ENCODE measurements at places on chromosomes 2 and 18. TPM values are rescaled to one million over a fixed set of nuclear protein-coding genes. Genes with fewer than 3 reads are reported as not detected.
A peak's percentile ranks its signal among the peaks of the same experiment; 100 is the strongest.

GRCh38 chr2:121868652-121869051 is 113.2 kb downstream of the TSN start:
- DNase-seq, result no peak

- DNase-seq, result no peak
Measured at GRCh38 chr18:63143330-63143771, 176.2 kb downstream of the BCL2 start.

DNA sequence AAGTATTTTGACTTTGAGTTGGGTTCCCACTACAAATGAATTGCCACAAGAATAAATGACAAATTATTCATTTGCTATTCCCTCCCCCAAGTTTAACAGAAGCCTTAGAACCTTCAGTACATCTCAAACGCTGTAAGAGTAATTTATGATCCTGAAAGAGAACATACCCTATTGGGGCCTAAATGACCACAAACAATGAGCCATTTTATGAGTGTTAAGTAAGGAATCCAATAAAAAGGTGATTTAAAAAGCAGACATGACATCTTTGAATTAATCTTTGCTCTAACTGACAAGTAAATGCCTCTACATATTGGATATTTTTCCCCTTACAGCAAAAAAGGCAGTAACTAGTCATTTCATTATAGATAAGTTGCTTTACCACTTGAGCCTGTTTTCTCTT is 136.9 kb downstream of the NRXN1 start:
- no peak for DNase-seq

DNA sequence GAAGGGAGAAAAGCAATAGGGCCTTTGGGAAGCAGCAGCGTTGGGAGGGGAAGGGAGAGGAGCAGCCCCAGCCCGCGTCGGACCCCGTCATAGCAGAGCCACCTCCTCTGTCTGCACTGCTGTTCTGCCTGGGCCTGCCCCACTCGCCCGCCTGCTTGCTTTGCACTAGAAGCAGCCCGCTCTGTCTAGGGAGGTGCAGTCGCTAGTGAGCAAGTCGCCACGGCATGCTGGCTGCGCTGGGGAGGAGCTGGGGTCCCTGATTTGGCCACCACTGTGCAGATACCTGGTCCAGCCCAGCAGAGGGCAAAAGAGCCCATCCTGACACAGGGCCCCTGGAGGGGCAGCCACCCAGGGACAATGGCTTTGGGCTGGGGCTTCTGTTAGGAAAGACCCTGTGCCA is 8.0 kb upstream of the TMEM214 start:
- DNase-seq, result no peak

GRCh38 chr2:217289177-217289906 is 429.5 kb upstream of the TNP1 start:
- DNase-seq, result no peak

SCG2 gene
- total RNA-seq, result 13.4 TPM

SLC38A11 gene
- 4.3 TPM for total RNA-seq

GRCh38 chr18:74604774-74605173 is 7.1 kb downstream of the ZNF407 start:
- DNase-seq, result no peak

GRCh38 chr2:127528487-127528886 is 2.2 kb upstream of the IWS1 start:
- DNase-seq, result no peak

DNA sequence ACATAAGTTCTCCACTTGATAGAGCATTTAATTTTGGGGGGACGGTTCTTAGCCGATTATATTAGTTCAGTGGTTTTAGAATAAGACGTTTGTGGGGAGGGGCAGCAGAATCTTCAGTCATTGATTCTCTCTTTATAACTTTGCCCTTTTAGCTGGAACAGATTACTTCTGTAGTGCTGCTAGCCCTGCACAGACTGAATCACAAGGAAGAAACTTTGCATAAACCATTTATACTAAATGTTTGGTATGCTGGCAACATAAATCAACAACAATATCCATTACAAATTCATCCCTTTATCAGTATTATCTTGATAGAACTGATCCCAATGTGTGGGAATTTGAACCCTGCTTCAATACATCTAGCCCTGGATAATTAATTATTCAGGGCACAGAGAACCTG is 112.2 kb downstream of the GPD2 start:
- no peak for DNase-seq

DNA sequence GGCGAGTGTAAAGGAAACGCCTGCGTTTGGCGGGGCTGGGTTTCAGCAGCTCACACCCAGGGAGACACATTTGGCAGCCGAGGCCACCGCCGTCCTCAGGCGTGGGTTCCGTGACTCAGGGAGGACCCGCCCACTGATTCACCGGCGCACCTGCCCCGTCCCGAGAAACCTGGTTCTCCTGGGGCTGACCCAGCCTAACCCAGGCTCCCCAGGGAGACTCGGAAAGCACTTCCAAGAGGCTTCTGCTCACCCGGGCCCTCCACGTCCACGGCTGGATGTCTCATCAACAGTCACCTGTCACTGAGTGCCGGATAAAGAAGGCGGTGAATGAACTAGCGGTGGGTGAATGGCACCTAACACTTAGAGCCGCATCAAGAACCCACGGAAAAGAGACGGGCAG is 126.4 kb upstream of the CTDP1 start:
- DNase-seq, result peak; percentile 61

GRCh38 chr2:225400060-225400511 is 576 bp downstream of the NYAP2 start:
- DNase-seq, result no peak

GKN1 gene
- not detected for total RNA-seq

GRCh38 chr2:160271171-160272086 is 71.4 kb upstream of the ITGB6 start:
- no peak for DNase-seq

- DNase-seq, result peak; percentile 90
Measured at GRCh38 chr2:191846515-191847476, at the start of gene CAVIN2. Gene CAVIN2 (minus strand): TSS chr2:191847088. CDS start chr2:191846925, 163 bp downstream.

GRCh38 chr18:12006488-12006840 is 25.2 kb downstream of the IMPA2 start:
- no peak for DNase-seq

- DNase-seq, result no peak
Measured at GRCh38 chr2:6671913-6672312, 193.8 kb downstream of the CMPK2 start.

- no peak for DNase-seq
Measured at GRCh38 chr18:26710470-26711096, 154.9 kb downstream of the AQP4 start.

CYP27A1 gene
- total RNA-seq, result 21.9 TPM

- no peak for DNase-seq
Measured at GRCh38 chr2:140814141-140814540, 1316.7 kb downstream of the LRP1B start.

GRCh38 chr18:75176849-75177248 is 32.1 kb downstream of the PTGR3 start:
- DNase-seq, result no peak

- no peak for DNase-seq
Measured at GRCh38 chr2:256094-256493, 7.7 kb downstream of the SH3YL1 start.

TCF23 gene
- total RNA-seq, result not detected

TWIST2 gene
- total RNA-seq, result 83.8 TPM

- DNase-seq, result no peak
Measured at GRCh38 chr2:190409616-190410015, 1.5 kb downstream of the MFSD6 start.

DNA sequence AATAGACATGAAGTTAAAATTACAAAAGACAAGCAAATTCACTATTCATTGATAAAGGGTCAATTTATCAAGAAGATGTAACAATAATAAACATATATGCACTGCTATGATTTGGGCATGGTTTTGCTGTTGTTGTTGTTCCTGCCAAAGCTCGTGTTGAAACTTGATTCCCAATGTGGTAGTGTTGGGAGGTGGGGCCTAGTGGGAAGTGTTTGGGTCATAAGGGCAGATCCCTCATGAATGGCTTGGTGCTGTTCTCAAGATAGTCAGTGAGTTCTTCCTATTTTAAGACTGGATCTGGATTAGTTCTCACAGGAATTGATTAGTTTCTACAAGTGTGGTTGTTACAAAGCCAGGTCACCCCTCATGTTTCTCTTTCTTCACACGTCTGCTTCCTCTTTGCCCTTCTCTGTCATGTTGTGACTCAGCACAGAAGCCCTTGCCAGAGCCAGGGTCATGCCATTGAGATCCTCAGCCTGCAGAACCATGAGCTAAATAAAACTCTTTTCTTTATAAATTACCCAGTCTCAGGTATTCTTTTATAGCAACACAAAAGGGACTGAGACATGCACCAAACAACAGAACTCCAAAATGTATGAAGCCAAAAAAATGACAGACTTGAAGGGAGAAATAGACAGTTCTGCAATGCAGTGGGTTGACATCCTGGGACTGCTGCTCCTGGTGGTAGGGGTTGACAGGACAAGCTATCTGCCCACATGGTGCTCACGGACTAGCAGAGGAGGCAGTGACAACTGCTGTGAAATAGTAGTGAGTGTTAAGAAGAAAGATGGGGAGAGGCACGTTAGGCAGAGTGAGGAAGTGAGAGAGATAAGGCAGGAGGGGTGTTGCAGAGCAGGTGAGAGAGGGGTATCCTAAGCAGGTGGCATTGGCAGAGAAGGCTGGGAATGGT is 18.6 kb upstream of the SKA1 start:
- DNase-seq, result no peak

HAAO gene
- 2.5 TPM for total RNA-seq

GRCh38 chr2:23587341-23587880 is 202.4 kb downstream of the KLHL29 start:
- DNase-seq, result no peak

SRD5A2 gene
- not detected for total RNA-seq

DNA sequence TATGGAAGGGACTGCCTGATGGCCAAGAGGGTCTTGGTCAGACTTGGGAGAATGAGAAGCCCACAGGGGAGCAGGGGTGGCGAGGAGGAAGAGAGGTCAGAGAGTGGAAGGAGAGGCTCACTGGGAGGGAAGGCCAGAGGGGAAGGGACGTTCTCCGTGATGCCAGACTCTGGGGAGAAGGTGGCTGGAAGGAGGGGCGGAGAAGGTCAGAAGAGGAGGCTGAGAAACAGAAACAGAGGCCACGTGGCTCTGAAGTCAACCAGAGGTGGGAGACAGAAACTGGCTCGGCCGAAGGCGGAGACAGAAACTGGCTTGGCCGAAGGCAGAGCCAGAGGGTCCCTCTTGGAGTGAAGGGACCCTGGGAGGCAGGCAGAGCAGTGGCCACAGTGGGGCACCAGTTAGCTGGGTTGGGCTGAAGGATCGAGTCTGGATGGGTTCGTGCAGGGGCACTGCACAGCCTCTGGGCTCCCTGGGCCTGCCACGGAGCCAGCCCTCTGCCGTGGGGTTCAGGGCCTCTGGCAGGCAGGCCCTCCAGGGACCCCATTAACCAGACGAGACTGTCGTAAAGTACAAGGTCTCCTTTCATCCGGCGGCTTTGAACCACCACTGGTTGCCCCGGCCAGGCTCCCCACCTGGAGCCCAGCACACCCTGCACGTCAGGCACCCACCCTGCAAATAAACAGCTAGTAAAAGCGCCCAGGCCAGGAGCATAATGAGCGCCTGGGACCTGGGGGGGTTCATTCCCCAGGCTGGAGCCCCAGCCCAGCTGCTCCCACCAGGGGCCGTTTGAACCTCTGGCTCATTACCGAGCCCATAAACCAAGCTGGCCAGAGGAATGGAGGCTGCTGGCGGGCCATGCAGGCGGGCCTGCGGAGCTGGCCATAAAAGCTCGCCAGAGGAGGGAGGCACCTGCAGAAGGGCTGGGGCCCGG is 218.8 kb downstream of the DYSF start:
- no peak for DNase-seq

ZNF513 gene
- 5.0 TPM for total RNA-seq

DNA sequence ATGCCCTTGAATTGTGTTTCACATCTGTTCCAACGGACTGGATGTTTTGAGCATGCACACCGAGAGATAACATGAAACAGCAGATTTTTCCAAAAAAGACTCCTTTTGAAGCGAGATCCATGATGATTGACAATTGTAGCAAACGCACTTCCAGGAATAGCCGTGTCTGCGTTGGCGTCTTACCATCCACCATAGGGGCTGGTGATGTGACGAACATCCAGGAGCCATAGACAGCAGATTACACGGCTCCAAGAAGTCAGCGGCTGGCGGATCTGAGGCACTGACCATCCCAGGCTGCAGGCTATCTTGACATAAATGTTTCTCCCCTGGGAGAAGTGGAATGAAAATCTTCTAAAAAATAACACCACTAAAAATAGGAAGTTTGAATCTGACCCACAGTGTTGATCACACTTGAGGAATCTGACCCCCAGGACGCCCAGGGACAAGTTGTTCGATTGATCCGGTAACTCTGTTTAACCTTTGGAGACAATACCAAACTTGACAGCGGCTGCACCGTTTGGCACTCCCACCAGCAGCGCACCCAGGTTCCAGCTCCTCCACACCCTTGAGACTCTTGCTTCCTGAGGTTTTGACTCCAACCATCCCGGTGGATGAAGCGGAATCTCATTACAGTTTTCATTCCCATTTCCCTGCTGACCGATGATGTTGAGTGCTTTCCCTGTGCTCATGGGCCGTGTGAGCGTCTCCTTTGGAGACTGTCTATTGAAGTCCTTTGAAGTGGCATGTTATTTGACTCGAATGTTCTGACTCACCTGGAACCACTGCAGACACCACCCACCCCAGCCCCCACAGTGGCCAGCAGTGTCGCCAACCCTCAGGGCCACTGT is 140.0 kb upstream of the GPC1 start:
- DNase-seq, result no peak

- no peak for DNase-seq
Measured at GRCh38 chr2:158403237-158403636, 53.3 kb downstream of the CCDC148 start.

DNA sequence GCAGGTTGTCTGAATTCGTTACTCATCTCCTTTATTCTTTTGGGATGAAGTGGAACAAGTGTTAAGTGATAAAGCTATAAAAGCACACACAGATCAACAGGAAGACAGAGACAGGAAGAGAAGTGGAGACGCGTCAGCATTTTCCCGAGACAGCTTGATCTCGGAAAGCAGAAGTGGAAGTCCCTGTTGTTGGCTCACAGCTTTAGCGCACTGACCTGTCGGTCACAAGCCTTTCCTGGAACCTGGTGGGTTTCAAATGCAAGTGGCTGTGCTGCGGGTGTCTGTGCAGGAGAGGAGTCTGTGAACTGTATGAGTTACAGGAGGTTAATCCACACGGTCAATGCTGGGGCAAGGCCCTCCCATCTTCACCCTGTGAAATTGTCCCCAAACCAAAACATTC is 116.6 kb upstream of the PELI1 start:
- peak; percentile 78 for DNase-seq

GRCh38 chr2:143333847-143334246 is 204.6 kb downstream of the ARHGAP15 start:
- DNase-seq, result no peak

DNA sequence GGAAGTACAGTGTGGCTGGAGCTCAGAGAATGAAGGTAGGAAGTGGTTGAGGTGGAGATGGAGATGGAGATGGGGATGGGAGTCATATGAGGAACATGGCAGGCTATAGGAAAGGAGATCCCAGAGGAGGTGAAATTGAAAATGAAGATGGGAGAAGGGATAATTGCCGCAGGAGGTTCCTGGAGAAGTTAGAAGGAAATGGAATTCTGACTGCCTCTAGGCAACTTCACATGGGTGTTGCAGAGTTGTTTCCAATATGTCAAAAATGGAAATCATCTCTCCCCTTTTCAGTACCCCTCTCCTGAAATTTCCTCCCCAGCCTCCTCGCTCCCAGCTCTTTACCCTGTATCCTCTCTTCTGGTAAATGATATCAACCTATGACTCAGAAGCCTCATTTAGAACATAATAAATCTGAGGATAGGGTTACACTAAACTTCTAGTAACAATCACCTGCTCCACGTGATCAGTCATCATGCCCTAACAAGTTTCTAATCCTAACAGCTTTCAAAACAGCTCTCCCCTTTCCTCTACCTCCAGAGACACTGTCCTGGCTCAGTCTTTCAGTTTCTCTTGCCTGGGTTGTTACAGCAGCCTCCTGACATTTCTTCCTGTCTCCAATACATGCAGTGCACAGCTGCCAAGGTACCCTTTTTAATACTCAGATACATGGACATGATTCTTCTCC is 201.9 kb upstream of the RBMS1 start:
- DNase-seq, result no peak
